ENCODE measurements at places on chromosomes 2 and 18.

- peak; percentile 13 for DNase-seq
Observed at GRCh38 chr2:161273038-161273760, 35.0 kb upstream of the PSMD14 start.

GRCh38 chr2:172725746-172726145 is 9.9 kb upstream of the RAPGEF4 start:
- no peak for DNase-seq

DNA sequence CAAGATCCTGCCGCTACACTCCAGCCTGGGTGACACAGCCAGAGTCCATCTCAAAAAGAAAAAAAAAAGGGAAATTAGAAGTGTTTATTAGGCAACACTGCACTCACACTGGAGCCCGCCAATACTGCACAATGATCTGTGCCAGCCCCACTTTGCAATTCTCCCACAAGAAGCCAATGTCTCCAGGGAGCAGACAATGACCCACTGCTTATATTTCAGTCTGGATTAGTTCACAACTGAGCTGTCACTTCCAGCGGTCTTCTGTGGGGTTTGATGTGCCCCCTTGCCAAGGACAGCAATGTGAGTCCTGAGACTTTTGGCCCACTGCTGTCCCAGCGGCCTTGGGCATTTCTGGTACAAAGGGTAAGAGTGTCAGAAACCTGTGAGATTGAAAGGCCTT is 85.6 kb upstream of the PPM1B start:
- no peak for DNase-seq

GRCh38 chr2:169694894-169695260 is 608 bp downstream of the PHOSPHO2 start:
- DNase-seq, result no peak

GRCh38 chr2:155021618-155022017 is 323.1 kb downstream of the KCNJ3 start:
- DNase-seq, result no peak
